ENCODE measurements at places on chromosomes 6 and 20.
A peak's percentile ranks its signal among the peaks of the same experiment; 100 is the strongest.

DNA sequence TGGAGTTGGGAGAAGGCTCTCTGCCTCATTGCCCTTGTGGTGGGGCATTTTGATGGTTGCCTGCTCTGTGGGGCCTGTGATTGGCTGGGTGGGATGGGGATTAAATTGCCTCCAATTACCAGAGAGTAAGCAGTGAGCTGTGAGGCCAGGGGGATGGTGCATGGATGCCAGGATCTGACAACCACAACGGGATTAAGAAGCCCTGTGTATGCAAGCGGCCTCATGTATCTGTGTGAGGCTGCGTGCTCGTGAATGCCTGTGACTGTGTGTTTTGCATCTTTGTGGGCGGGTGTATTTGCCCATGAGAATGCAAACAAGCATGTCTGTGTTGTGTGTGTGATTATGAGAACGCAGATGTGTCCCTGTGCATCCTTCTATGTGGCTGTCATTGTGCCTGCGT, 46.1 kb downstream of the CD40 start:
- no peak for DNase-seq

GRCh38 chr6:169141671-169142537, 111.7 kb downstream of the THBS2 start:
- no peak for DNase-seq

GRCh38 chr6:52731719-52732118, 31.6 kb downstream of the GSTA2 start:
- DNase-seq: peak; percentile 35

- no peak for DNase-seq
Observed at GRCh38 chr6:131828080-131828479, 20.3 kb downstream of the ENPP1 start.

DNA sequence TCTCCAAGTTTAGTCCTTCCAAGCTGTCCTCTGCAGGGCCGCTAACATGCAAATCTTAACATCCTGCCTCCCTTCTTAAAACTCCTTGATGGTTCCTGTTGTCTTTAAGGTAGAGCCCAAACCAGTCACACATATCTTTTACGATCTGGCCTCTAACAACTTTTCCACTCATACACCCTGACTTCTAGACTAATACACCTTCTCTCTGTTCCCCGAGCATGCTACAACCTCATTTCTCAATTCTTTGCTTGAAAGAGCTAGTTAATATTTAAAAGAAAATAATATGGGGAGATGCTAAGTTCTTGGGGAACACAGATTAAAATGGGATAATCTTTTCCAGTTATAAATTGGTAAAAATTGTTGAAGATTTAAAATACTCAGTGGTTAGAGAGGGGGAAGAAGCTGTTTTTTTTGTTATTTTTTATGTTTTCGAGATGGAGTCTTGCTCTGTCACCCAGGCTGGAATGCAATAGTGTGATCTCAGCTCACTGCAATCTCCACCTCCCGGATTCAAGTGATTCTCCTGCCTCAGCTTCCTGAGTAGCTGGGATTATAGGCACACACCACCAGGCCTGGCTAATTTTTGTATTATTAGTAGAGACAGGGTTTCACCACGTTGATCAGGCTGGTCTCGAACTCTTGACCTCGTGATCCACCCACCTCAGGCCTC, 250.7 kb downstream of the MAFB start:
- DNase-seq: no peak

DNA sequence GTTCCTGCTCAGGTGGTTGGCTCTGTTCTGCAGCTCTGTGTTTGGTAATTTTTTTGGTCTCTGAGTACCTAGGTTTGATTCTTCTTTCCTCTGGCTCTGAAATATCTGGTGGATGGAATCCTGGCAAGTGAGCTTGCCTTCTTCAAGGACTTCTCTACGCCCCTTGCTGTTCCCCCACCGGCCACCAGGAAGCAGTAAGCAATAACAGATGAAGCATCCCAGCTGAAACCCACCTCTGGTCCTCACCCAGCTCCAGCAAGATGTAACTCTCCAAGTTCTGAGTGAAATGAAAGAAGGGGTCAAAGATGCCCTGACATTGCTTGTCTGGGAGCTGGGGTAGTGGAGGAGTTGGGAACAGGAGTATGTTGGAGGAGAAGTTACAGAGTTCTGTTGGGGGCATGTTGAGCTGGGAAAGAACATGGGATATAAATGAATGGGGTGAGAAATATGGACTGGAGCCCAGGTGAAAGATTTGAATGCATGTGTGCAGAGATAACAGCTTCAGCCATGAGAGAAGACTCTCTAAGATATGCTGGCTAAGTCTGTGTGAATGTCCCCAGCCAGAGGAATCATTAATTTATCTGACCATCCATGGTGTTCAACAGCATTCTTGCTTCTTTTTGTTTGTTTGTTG, 51.3 kb upstream of the GLP1R start:
- DNase-seq: peak; percentile 28

GRCh38 chr6:47736083-47736700, 37.8 kb downstream of the ADGRF4 start:
- no peak for DNase-seq

DNA sequence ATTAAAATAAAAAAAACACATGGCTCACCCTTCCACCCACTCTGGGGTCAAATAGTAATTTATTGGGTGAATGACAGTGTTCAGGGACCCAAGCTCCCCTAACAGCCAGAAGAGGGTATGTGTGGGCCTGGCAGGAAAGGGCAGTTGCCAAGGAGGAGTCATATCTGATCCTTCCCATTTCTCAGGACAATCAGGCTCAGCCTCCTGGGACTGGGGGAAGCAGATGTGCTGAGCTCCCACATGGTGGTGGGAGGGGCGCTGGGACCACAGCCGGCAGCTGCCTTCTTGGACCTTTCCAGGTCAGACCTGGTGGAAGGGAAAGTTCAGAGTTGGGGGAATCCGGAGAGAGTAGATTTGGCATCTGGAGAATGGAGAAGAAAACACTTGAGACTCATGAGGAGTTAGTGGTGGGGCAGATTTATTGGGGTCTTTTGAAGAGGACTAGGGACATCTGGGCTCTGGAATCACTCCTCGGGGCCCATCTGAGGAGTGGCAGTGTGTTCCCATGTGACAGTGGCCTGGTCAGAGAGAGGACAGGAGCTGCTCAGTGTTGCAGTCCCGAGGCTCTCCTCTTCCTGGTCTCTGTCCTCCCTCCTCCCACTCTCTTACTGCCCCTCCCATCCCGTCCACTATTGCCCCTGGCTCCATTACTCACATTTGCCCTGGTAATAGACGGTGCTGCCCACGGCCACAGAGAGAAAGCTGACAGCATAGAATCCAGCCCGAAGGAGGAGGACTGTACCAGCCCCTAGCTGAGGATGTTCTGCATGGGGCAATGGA, 3.0 kb downstream of the LST1 start:
- DNase-seq: no peak

- DNase-seq: no peak
Observed at GRCh38 chr20:6469695-6470094, 297.8 kb upstream of the BMP2 start.

GRCh38 chr20:53149890-53150205, 177.7 kb downstream of the TSHZ2 start:
- no peak for DNase-seq

GRCh38 chr20:1774479-1774878, 116.9 kb upstream of the SIRPG start:
- DNase-seq: no peak

DNA sequence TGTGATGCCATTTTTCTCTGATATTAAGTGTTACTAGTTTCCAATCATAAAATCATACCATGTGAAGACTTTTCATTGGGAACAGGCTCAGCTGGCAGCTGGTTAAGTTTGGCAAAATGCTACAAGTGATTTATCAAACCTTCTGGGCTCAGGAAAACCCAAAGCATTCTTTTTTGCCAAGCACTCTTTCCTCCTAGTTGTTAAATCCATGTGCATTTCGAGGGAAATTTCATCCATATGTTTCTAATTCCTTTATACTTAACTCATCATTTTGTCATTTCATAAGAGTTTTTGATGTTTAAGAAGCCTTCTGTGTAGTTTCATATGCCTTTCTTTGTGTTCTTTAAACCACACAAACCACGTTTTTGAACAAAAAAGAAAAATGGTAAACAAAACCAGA, 217.6 kb upstream of the PDE10A start:
- no peak for DNase-seq

GRCh38 chr20:23626040-23626620, 11.6 kb downstream of the CST3 start:
- DNase-seq: no peak

DNA sequence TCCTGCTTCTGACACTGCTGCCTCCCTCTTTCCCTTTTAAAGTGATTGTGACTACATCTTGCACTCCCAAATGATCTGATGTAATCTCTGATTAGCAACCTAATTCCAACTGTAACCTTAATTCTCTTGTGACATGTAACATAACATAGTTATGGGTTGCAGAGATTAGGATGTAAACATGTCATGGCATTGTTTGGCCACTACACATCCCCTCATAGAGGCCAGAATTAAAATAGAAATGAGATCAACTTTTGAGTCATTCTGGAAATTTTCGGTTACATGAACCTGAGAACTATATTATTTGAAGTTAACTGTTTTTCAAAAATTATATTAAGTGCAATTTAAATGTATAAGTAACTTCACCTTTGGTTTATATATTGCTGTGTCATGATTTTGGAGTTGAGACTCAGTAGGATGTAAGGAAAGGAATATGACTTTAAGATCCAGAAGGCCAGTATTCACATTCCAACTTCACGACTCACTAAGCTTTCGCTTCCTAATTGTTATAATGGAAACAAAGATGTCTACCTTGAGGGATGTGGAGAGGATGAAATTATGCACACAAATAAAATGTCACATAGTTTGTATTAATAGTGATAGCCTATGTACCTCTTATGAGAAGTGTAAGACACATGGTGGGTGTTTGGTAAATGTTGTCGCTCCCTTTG, 611.9 kb upstream of the MAP3K7 start:
- DNase-seq: peak; percentile 36

- DNase-seq: peak; percentile 56
Observed at GRCh38 chr6:52566853-52567279, 10.0 kb downstream of the TRAM2 start.

Measured in astrocyte of the hippocampus (primary cell).